ENCODE measurements at places on chromosomes 11 and 22.

- DNase-seq = no peak
Measured at GRCh38 chr22:19962909-19963806, 21.5 kb upstream of the TXNRD2 start.

DNA sequence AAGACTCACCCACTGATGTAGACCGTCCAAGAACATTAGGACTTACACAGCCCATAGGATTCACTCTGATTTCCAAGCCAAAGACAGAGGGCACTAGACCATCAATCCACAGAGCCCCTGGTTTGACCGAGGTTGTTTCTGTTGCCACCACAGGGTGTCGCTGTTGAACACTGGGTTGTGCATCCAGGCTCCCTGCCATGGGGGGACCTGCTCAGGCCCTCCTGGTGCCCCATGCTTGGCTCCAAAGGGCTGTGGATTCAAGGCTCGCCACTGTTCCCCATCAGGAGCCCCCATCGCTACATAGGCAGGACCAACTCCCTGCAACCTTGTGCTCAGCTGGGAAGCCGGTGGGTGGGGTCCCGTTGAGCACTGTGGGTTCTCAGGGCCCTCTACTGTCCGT is 128.0 kb upstream of the ANO1 start:
- DNase-seq = no peak

DNA sequence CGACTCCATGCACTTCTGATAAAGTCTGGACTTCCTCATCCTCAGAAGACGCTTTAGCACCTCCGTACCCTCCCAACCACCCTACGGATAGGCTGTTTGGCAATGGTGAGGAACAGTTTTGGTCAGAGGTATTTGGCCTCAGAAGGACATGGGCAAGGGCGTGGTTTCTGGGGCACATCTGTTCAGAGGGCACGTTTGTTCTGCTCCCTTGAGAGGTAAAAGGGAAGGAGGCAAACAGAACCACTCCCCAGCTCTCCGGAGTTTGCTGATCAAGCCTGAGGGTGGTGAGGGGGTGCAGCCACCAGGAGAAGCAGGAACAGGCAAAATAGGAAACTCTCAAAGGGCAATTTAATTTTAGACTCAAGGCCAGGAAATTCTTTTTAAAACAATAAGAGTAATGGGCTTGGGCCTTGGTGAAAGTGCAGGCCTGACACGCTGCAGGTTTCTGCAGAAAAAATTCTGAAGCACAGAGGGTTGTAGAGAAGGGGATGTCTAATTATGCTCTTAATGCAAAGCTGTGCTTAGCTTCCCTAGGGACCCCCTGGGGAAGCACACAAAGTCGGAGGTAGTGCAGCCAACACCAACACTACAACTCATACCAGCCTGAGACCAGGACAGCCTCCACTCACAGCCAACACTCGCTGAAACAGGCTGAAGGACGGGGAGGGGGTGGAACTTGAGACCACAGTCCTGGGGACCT is 23.3 kb downstream of the ETS1 start:
- no peak for DNase-seq

DNA sequence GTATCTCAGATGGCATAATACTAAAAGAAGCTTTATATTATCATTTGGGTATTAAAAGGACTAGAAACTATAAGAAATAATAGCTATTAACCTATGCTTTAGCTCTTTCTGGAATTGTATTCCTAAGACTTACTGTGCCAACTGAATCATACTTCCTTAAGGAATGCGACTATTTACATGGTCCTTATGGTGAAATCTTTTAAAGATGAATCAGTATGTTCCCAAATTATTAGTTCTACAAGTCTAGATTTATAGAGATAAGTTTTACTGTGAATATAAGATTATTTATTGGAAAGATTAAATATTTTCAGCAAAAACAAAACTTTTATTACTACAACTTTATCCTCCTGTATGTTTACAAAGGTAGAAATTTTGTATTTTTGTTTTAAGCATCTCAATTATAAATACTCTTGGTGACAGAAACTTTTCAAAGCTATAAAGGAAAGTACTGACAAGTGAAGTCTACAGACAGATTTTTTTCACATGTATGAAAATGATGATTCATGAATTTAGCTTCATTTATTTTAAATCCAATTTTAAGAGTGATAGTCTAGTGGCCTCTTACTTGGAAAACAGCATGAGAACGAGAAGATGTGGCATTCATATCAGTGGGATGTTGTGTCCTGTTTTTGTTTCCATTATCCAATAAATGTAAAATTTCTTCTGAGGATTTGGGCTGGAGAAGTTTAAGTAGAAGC is 17.8 kb downstream of the KIF18A start:
- DNase-seq = no peak

DNA sequence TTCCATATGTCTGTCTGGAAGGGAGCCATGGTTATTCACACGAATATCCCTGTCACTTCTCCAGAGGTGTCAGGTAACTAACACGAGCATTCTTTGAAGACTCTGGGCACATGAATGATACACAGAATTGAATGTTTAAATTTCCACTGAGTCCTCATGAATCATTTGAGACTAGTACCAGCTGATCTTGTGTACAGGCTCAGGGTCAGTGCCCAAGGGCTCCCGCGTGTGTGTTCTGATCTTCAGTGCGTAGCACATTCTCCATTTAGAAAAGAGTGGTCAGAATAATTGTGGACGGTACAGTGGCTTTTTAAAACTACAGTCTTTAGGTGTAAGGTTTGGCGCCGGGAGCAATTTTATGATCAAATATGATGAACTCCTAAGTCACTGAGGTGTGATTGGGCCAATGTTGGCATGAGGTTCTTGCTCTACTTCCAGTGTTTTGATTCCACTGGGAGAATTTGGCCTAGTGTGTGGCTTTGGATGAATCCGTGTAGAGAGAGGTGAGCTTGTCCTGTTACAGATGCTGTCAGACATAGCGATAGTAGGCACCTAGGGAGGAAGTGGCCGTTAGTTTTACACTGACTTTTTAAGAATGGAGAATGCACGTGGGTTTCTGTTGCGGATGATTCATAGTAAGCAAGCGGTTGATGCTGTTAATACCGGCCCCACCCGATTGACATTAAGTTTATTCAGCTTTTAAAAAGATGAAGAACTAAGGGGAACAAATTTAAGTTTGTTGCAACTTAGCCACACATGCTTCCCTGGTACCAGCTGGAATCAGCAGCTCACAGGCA is 22.2 kb downstream of the NUP50 start:
- DNase-seq = no peak

DNA sequence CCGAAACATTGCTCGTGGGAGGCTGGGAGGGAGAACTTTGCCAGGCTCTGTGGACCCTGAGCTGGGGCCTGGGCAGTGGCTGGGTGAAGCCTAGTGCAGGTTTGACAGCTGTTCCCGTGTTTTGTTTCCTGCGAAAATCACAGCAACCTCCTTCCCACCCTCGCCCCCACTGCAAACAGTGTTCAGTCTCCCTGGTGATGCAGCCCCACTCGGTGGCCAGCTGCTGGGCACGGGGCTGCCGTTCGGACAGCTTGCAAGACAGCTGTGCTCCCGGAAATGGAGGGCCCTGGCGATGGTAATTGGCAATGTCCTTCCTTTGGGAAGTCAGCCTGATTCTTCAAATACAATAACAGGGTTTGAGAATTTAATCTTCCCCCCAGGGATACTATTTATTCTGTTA is 10.4 kb upstream of the GAL start:
- no peak for DNase-seq

GRCh38 chr11:88511006-88511405 is 173.5 kb upstream of the CTSC start:
- DNase-seq = no peak

DNA sequence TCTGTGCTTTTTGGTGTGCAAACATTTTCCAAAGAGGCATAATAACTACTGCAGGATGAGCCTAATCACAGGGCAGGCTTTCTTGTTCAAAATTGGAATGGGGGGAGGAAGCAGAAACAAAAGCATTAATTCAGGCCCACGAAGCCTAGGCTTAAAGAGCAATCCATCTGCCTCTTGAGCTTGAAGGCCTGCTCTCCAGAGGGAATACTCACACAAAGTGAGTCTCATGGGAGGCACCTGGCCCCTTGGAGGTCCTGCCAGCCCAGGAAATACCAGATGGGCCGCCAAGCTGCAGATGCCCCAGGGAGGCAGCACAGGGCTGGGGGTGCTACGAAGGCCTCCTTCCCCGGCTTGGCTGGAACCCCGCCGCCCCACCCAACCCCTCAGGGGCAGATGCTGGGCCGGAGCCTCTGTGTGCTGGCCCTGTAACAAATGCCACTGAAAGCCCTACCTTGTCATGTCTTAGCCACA is 39.3 kb upstream of the COMT start:
- DNase-seq = no peak

DNA sequence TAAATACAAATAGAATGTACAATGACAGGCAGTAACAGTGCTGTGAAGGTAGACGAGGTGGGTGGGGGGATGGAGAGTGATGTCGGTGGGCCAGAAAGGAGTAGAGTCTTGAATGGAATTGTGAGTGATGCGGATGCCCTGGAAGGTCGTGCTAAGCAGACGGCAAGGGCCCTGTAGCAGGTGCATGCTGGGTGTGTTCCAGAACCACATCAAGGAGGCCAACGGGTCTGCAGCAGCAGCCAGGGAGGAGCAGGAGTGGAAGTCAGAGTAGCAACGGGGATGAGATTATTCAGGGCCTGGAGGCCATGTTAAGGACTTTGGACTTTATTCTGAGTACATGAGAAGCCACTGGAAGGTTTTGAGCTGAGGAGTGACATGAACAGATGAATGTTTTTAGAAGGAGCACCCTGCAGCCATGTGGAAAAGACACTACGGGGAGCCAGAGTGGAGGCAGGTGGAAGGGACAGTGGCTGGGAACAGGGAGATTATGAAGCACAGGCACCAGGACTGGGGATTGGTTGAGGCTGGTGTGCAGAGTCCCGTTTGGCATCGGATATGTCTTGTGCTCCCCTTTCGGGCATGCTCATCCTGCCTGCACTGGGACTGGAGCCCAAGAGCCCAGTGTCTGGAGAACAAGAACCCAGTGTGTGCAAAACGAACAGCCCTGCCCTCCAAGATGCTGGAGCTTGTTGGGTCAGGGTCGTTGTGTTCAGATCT is 74.1 kb downstream of the COMMD9 start:
- no peak for DNase-seq

- DNase-seq = no peak
Measured at GRCh38 chr11:62664405-62665074, 470 bp downstream of the C11orf98 start.

- no peak for DNase-seq
Measured at GRCh38 chr11:66071381-66071801, 1.3 kb downstream of the PACS1 start.

- no peak for DNase-seq
Measured at GRCh38 chr11:60996381-60997138, 25.1 kb downstream of the CD6 start.

GRCh38 chr11:60155931-60156330 is 27.0 kb downstream of the MS4A6A start:
- no peak for DNase-seq

- DNase-seq = no peak
Measured at GRCh38 chr11:61023086-61023965, 51.8 kb downstream of the CD6 start.

- DNase-seq = no peak
Measured at GRCh38 chr11:86696004-86696403, 23.6 kb upstream of the ME3 start.

DNA sequence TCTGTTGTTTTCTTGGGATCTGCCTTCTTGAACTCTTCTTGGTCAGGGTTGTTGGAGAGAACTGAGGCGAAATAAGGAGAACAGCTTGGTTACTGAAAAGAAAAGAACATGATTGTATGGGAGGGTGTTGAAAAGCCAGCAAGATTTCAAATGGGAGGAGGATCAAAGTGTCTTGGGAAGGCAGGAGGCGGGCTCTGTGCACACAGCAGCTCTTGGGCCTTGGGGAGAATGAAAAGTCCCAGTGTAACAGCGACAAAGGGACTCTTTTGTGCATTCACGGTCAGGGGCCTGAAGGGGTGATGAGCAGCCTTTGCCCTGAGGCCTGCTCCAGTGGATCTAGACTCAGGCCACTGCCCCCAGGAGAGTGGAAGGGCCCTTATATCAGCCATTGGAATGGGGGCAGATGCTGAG is 135.4 kb downstream of the ADAMTS15 start:
- no peak for DNase-seq

GRCh38 chr11:44823006-44823405 is 96.2 kb downstream of the TSPAN18 start:
- DNase-seq = no peak

DNA sequence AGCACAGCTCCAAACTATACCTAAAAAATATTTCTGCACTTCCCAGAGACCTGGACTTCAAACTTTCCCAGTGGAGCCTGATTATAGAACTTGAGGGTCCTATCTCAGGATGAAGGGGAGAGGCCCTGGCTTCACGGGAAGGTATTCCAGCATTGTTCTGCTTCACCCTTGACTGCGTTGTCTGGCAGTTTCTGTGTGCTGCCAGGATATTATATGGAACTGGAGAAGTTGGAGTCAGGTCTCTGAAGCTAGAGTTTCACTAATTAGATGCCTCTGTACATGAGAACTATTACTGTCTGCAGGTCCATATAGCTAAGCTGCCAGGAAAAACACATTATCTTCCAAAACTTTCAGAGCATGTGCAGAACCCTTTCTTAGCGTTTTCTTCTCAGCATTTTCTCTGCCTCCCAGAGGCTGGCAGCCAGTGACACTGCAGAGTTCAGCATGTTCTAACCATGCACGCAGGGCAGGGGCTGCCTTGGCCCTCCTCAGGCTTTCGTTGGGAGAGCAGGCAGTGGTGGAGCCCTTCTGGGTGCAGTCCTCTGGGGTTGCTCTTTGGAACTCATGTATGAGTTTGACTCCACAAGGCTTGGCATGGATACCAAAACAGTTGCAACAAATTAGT is 99.3 kb downstream of the CWC15 start:
- DNase-seq = no peak

- DNase-seq = no peak
Measured at GRCh38 chr11:99937330-99937729, 749.8 kb upstream of the ARHGAP42 start.

Data from stimulated activated CD8-positive, alpha-beta memory T cell treated with anti-CD3 and anti-CD28 coated beads, Interleukin-4, amount 100 ng/mL, for 1 hour (primary cell).